Activated T-cell treated with anti-CD3 and anti-CD28 coated beads, Interleukin-2, amount 50 U/mL, for 48 hours (primary cell): ENCODE measurements at places on chromosomes 16 and 17.

GRCh38 chr17:41082626-41083025, 1.3 kb upstream of the KRTAP4-7 start:
- DNase-seq = no peak

DNA sequence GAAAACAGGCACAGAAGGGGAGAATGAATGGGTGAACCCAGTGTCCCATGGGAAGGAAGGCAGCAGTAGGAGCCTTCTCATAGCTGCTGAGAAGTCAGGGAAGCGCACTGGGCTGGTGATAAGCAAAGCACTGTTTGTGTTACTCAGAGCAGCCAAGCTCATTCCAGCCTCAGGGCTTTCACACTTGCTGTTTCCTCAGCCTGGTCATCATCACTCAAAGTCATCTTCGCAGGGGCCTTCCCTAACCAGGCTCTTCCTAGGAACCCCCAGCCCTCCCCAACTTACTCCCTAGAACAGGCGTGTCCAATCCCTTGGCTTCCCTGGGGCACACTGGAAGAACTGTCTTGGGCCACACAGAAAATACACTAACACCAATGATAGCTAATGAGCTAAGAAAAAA, 32.1 kb upstream of the LONP2 start:
- no peak for DNase-seq

DNA sequence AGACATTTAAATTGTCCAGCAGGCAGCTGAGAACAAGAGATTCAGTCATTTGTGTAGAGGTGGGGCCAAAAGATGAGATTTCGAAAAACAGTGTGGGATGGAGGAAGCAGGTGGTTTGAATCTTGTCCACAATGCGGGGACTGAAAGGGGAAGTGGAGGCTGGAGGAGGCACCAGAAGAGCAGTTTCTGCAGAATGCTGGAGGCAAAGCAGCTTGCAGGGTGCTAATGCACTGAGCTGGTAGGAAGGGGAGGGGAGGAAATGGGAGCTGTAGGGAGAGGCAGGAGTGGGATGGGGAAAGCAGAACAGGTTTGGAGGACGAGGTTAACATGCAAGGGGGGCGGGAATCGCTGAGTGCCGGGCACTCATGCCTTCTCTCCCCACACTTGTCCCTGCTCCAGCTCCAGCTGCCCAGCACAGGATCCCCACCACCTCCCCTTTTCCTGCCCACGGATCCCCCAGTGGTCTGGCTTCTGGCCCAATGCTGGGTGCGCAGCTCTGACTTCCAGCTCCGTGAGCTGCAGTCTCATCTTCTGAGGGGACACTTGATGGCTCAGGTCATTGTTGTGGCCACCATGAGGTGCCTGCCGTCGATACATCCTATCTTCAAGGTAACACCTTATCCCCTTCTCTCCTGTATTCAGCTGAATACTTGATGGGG, 9.4 kb downstream of the C17orf100 start:
- peak; percentile 45 for DNase-seq

- DNase-seq = peak; percentile 43
These were observed 15.9 kb downstream of the TMEM92 start for GRCh38 chr17:50289991-50290702.

DNA sequence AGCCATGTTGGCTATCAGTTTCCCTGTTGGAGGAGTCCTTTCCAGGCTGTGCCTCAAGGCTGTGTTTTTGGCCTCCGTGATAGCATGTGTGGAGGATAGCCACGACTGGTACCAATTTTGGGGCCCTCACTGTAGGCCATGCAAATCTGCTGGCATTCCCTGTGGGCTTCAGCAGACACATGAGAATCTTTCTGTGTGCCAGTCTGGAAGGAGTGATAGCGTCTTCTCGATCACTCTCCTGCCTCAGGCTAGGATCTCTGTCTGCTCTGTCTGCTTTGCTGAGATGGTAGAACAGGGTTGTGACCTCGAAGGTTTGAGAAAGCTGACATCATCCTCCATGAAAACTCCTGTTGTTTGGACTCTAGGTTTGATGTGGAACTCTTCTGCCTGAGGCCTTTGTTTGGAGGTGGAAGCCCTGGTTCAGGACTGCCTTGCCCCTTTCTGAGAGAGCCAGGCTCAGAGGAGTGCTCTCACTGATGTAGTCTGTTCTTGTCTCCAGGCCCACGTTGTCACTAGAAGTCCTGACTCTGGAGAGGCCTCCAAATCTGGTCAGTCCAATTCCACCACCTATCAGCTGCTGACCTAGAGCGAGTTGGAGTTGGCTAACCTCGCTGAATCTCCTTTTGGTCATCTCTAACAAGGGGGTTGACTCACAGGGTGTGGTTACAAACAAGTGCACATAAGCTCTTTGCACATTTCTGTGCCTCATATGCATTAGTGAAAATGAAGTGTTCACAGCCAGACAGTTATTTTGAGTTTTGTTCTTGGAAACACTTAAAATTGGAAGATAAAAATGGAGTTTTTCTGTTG, 12.1 kb upstream of the EDC4 start:
- no peak for DNase-seq

DNA sequence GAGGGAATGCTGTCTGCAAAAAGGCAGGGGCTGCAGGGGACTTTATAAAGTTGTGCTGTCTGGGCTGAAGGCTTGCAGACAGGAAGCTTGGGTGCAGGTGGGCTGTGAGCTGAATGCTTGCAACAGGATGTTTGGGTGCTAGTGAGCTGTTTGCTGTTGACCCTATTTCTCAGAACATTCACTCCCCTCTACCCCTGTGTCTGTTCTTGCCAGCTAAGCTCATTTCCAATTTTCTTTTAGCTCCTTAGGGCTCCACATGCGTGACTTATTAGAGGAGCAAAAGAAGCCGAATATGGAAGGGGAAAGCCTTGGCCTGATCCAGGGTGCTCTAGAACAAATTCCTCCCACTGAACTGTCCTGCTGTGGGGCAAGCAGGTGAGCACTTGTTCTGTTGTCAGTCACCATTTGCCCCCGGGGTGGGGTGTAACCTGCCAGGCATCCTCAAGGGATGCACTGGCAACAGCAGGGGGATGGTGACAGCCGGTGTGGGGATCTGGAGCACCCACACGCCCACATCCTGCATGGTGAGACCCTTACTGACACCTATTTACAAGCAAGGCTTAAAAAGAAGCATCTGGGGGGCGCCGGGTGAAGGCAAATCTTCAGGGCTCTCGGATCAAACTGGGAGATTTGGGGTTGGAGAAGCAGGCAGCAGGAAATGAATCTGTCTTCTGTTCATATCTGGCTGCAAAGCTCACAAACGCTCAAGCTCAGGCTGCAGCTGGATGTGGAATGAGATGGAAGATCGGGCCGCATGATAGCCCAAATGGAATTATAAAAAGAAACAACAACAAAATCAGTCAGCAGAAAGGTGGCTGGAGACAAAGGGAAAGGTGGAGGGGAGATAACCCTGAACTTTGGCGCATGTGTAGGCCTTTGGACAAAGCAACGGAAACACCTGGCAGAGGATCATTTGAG, 21.1 kb upstream of the NUP93 start:
- peak; percentile 52 for DNase-seq

- DNase-seq = no peak
These were observed 14.2 kb upstream of the MSI2 start for GRCh38 chr17:57242148-57242547.
